ENCODE measurements at places on chromosomes 3 and 15.
A peak's percentile ranks its signal among the peaks of the same experiment; 100 is the strongest.

GRCh38 chr3:121739902-121740301 is 9.6 kb downstream of the GOLGB1 start:
- DNase-seq: no peak

GRCh38 chr15:69288531-69289341 is 10.0 kb upstream of the PAQR5 start:
- DNase-seq: no peak

- no peak for DNase-seq
Observed at GRCh38 chr3:180063783-180064182, 27.0 kb upstream of the PEX5L start.

GRCh38 chr15:94080989-94081605 is 150.3 kb upstream of the MCTP2 start:
- no peak for DNase-seq

DNA sequence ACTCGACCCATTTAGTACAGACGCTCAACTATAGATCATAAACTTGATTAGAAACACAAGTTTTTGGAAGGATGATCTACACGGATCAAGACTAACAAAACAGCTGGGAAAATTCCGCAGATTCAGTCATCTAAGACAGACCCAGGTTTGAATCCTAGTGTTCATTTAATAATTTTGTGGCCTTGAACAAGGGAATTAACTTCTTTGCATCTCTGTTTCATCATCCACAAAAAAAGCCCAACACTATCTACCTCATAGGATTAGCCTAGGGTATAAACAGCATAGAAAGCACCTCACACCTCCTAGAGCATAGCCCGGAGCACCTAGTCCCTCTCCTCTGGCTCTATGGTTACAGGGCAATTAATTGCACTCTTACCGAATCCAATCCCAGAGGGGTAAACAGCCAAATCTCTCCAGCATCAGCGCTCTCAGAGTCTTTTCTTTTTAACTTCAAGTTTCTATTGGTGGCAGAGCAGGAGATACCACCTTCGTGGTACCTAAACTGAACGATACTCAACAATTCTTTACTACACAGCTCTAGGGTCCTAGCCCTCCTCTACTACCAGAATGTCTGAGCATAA is 3.5 kb downstream of the TBL1XR1 start:
- DNase-seq: no peak

GRCh38 chr3:121895121-121895520 is 920 bp downstream of the SLC15A2 start:
- no peak for DNase-seq

GRCh38 chr3:128281056-128281455 is 127.8 kb downstream of the EEFSEC start:
- no peak for DNase-seq

- DNase-seq: no peak
Observed at GRCh38 chr3:53077476-53078220, 31.8 kb upstream of the SFMBT1 start.

DNA sequence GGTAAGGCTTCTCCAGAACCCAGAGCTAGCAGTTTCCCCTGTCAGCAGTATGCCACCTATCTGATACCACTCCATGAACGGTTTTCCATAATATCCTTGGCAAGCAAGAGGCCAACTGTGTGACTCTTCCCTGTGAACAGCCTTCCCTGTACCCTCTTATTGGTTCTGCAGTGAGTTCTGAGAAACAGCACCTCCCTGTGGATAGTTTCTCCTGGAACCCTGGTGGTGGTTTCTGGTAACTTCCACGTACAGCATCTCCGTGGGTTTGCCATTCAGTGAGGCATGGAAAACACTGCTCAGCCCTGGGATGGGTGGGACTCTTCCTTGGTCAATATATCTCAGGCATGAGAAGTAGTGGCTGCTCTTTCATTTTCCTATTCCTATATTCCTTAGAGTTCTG is 19.4 kb upstream of the SERPINI2 start:
- DNase-seq: no peak

GRCh38 chr15:83954506-83954905 is 281.1 kb upstream of the GOLGA6L4 start:
- DNase-seq: no peak

DNA sequence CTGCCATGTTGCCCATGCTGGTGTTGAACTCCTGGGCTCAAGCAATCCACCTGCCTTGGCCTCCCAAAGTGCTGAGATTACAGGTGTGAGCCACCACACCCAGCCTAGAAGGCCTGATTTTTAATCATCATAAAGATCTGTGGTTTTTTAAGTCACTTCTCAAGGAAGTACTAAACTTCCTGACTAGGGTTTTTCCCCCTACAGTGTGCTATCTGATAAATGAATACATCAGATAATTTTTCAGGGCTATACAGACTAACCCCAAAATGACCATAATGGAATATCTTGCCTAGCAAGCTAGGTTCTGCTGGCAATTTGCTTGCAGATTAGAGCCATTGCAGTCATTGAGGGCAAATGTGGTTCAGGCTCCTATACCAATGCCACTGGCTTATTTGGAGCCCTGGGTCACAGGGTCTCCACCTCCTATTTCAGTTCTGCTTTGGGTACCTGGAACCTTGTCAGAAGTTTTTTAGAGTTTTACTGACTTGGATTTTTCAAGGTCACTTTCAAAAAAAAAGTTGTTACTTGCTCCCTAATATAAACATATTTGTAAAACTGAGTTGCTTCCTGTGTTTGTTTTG is 80.8 kb downstream of the SLC49A4 start:
- no peak for DNase-seq

- DNase-seq: peak; percentile 20
Observed at GRCh38 chr15:91407269-91407889, 307.3 kb downstream of the SV2B start.

GRCh38 chr15:68767833-68768232 is 52.9 kb downstream of the ANP32A start:
- DNase-seq: no peak

DNA sequence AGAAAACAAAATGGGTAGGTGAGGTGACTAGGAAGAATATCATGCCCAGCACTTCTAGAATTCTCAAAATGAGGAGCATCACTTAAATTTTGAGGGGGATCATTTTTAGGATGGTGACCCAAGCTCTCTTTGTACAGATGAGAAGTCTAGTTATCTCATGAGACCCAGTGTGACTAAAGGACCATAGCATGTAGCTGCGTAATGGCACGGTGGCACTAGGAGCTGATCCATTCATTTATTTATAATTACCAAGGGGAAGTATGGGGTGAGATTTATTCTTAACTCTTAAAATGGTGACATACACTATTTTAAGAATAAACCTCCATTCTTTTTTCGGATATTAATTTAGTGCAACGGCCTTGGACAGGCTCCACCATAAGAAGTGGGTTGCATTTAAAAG is 8.3 kb downstream of the IQGAP1 start:
- no peak for DNase-seq

DNA sequence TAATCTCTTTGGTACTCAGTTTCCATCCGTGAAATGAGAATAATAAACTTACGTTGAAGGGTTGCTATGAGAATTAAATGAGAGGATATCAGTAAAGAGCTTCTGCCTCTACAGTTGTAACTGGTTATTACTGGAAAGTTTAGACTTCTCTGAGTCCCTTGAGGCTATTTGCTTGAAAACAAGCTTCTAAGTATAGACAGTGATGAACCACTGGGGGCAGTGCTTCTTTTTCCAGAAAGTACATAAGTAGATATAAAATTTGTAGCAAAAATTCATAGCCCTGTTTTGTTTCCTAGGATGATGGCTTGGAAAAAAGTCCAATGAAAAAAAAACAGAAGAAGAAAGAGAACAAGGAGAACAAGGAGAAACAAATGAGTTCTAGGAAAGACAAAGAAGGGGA is 87.1 kb downstream of the RGMA start:
- no peak for DNase-seq
